ENCODE measurements at places on chromosomes 5 and 9.

GRCh38 chr5:159855476-159856191 is 60.6 kb upstream of the ADRA1B start:
- DNase-seq: no peak

GRCh38 chr9:110591526-110591925 is 12.0 kb upstream of the SVEP1 start:
- DNase-seq: no peak

GRCh38 chr9:108259917-108260675 is 595.7 kb downstream of the ACTL7B start:
- no peak for DNase-seq

DNA sequence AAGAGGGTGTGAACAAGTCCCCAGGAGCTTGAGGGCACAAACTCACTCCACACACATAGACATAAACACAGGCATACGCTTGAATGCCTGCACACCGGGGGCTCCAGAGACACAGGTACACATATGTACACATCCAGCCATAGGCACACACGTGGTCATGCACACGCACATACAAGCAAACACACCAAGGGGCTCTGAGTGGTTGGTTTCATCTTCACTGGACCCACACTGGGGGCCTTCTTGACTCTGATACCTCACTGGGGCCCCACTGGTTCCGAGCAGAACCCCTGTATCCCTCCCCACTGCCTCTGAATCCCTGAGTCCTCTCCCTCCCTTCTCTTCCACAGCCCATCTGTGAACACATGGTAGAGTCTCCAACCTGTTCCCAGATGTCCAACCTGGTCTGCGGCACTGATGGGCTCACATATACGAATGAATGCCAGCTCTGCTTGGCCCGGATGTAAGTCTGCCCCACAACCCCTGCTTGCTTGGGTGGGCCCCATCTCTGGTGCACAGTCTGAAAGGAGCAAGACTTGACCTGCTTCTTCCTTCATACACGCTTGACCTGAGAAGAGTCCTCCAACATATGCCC is 6.4 kb downstream of the SPINK4 start:
- no peak for DNase-seq

GRCh38 chr9:136952321-136952850 is 313 bp downstream of the LCN12 start:
- DNase-seq: no peak

All from eye (tissue), 1 donor.